Activated B cell treated with CpG ODN at 0.5 μM for 24 hours (primary cell): ENCODE measurements at places on chromosomes 2 and 18.

DNA sequence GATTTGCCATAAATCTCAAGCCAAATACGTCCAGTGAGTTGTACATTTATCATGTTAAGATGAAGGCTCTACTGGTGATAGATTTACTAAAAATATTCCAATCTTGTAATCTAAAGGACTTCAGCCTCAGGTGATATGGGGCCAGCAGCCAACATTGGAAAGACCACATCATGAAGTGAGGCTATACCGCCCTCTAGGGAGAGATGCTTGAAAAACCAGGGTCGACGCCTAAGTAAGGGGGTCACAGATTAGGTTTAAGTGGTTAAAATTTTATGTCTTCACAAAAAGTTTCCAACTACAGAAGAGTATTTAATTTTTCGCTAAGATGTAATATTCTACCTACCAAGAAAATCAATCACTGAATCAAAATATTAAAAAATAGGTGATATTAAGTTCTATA is 33.3 kb downstream of the DOCK10 start:
- no peaks in the 10 kb centered on the region for H3K27me3 ChIP-seq
- DNase-seq, result no peak
- H3K4me3 ChIP-seq, result no peak overlapping the region
- peak overlapping the region; percentile 36 for H3K27ac ChIP-seq
- no peaks in the 10 kb centered on the region for H3K36me3 ChIP-seq

GRCh38 chr2:205902041-205902899 is 183.7 kb downstream of the INO80D start:
- peaks cover 13% of the 10 kb centered on the region for H3K27me3 ChIP-seq
- H3K36me3 ChIP-seq, result no peaks in the 10 kb centered on the region
- no peak overlapping the region for H3K4me3 ChIP-seq
- H3K27ac ChIP-seq, result no peak overlapping the region

DNA sequence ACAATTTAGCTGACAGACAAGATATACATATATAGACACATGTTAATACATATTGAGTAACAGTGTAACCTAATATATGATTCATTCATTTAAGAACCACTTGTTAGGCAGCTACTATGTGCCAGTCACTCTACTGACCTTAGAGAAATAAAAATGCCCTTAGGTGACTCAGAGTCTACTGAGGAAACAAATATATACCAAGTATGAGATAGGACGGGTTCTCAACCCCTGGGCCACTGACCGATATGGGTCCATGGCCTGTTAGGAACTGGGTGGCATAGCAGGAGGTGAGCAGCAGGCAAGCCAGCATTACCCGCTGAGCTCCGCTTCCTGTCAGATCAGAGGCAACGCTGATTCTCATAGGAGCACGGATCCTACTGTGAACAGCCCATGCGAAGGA is 14.8 kb downstream of the STRN start:
- no peak for DNase-seq
- no peak overlapping the region for H3K27ac ChIP-seq
- peaks cover 17% of the 10 kb centered on the region for H3K4me1 ChIP-seq
- no peak overlapping the region for H3K4me3 ChIP-seq
- H3K36me3 ChIP-seq, result peaks cover 27% of the 10 kb centered on the region

GRCh38 chr2:233461481-233461891 is 105.1 kb downstream of the USP40 start:
- peak overlapping the region; percentile 10 for H3K27ac ChIP-seq
- no peaks in the 10 kb centered on the region for H3K27me3 ChIP-seq
- peaks cover 92% of the 10 kb centered on the region for H3K36me3 ChIP-seq
- H3K4me3 ChIP-seq, result no peak overlapping the region
- no peak for DNase-seq
- H3K4me1 ChIP-seq, result no peaks in the 10 kb centered on the region

- H3K27ac ChIP-seq, result no peak overlapping the region
- no peak for DNase-seq
- H3K27me3 ChIP-seq, result no peaks in the 10 kb centered on the region
- H3K36me3 ChIP-seq, result no peaks in the 10 kb centered on the region
Measured at GRCh38 chr2:111062417-111062816, 58.3 kb upstream of the BCL2L11 start.

- H3K27me3 ChIP-seq, result peaks cover 4% of the 10 kb centered on the region
- H3K4me1 ChIP-seq, result peaks cover 32% of the 10 kb centered on the region
- no peak overlapping the region for H3K27ac ChIP-seq
- no peak for DNase-seq
Measured at GRCh38 chr18:58013241-58014211, 30.5 kb upstream of the NEDD4L start.

DNA sequence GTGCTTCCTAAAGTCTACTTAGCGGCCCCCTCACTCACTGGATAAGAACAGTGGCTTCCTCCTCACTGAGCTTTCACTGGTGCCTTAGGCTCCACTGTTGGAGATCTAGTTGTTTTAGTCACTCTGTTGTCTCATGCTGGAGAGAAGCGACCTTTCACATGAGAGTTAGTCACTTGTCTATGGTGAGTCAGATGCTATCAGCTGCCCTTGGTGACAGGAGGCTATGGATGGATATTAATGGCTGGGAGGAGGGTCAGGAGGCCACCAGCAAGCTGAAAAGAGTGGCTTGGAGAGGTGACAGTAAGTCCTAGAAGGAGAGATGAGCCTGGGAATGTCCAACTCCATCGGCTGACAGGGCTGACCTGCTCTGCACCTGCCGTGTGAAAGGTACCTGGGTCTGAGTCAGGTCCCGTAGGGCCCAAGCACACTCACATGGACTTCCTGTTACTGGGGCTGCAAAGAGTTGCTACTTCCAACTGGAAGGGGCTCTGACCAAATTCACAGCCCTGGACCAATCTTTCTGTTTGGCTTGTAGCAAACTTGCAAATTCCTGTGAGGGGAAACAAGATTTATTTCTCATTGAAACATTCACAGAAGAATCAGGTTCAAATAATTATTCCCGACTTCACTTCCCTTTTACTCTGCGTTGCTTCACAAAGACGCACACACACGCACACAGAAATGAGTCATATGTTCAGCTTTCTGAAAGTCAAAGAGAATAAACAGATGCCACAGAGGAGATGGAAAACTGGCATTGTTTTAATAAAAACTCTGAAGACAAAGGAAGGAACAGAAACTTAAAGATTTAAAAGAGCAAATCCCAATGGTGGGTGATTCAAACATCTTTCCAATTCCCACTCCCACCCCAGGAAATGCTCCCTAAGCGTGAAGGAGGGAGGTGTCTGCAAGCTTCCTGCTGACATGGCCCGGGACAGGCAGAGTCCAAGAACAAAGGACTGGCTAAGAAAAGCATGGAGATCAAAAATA is 203.5 kb upstream of the TWIST2 start:
- H3K4me1 ChIP-seq, result no peaks in the 10 kb centered on the region
- H3K27ac ChIP-seq, result no peak overlapping the region
- H3K4me3 ChIP-seq, result no peak overlapping the region
- no peaks in the 10 kb centered on the region for H3K36me3 ChIP-seq
- DNase-seq, result no peak
- H3K27me3 ChIP-seq, result no peaks in the 10 kb centered on the region

- H3K27ac ChIP-seq, result no peak overlapping the region
- no peak for DNase-seq
- H3K4me3 ChIP-seq, result no peak overlapping the region
- peaks cover 78% of the 10 kb centered on the region for H3K36me3 ChIP-seq
- H3K27me3 ChIP-seq, result no peaks in the 10 kb centered on the region
Measured at GRCh38 chr2:43898134-43898837, 59.5 kb downstream of the ABCG8 start.

GRCh38 chr2:190069936-190070696 is 7.6 kb upstream of the MSTN start:
- no peaks in the 10 kb centered on the region for H3K36me3 ChIP-seq
- H3K4me3 ChIP-seq, result no peak overlapping the region
- DNase-seq, result no peak
- H3K27ac ChIP-seq, result no peak overlapping the region

DNA sequence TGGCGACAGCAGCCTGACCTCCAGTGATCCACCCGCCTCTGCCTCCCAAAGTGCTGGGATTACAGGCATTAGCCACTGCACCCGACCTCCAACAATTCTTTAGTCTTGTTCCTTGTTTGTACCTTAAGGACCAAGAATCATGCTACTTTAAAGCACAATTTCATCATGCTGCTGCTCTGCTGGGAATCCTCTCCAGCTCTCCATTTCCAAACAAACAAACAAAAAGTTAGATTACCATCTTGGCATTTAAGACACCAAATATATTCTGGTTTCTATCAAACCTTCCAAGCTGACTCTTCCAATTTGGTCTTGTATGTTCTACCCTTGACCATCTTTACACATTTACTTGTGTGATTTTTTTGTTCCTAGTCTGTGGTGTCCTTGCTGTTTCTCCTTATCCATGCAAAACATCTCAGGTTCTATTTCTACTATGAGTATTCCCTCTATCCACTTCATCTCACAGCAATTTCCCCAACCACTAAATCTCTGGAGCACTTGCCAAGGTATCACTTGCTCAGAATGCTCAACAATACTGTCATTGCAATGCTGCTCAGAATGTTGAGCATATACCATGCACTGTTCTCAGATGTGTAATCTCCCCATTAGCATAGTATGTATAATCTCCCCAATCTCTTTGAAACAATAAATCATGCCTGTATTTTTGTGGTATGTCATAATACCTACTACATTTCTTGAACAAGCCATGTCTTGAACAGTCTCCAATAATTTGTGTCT is 73.2 kb upstream of the GALNT5 start:
- H3K36me3 ChIP-seq, result no peaks in the 10 kb centered on the region
- H3K4me3 ChIP-seq, result no peak overlapping the region
- H3K27me3 ChIP-seq, result no peaks in the 10 kb centered on the region
- DNase-seq, result no peak
- H3K4me1 ChIP-seq, result no peaks in the 10 kb centered on the region
- H3K27ac ChIP-seq, result no peak overlapping the region

DNA sequence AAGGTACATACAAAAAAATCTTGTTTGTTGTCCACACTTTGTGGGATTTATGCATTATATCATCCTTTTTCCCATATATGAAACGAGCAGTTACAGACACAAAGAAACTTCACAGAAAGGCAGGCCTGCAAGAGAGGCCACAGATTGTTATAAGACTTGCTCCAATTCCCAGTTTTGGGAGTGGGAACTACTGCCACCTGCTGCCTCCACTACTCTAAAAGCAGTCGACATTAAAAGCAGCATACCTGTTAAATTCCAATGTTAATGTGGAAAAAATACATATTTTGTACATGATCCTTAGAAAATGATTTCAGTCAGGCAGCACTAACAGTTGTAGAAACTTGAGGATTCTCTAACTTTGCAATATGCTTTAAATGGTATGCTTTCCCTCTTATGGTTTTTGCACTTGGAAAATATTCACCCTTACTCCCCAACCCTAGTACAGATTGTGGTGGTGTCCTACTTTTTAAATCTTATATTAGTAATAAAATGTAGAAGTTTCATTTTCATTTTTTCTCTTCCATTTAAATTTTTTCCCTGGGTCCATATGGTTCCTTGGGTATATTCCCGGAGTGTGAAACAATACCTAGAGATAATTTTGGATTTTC is 37.9 kb downstream of the SLC38A11 start:
- H3K4me3 ChIP-seq, result no peak overlapping the region
- no peak for DNase-seq
- H3K27me3 ChIP-seq, result no peaks in the 10 kb centered on the region
- H3K4me1 ChIP-seq, result peaks cover 26% of the 10 kb centered on the region
- H3K36me3 ChIP-seq, result no peaks in the 10 kb centered on the region

DNA sequence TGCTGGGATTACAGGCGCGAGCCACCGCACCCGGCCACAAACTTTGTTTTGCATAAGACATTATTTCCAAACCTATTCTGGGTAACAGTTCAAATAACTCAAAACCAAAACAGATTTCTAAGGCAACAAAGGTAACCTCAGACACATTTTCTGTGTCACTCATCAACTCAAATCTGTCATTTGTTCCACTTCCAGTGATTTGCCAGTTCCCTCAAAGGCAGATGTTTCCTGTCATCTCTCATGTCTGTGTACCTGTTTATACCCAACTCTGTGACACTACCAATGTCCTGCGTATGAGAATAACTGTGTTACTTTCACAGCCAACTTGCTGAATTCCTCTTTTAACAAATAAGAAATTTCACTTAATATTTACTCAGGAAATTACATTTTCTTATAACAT is 54.4 kb downstream of the SCN3A start:
- no peak for DNase-seq
- no peaks in the 10 kb centered on the region for H3K27me3 ChIP-seq
- no peak overlapping the region for H3K4me3 ChIP-seq
- no peak overlapping the region for H3K27ac ChIP-seq
- peaks cover 5% of the 10 kb centered on the region for H3K36me3 ChIP-seq
